ENCODE measurements at places on chromosomes 5 and 9. TPM values are rescaled to one million over a fixed set of nuclear protein-coding genes. Genes with fewer than 3 reads are reported as not detected.

GRCh38 chr5:41763574-41763973, 106.7 kb downstream of the OXCT1 start:
- no peak for DNase-seq

GRCh38 chr9:37034938-37035647, 1.0 kb upstream of the PAX5 start:
- DNase-seq: no peak

GRCh38 chr5:74624501-74624900, 16.0 kb downstream of the ENC1 start:
- no peak for DNase-seq

GRCh38 chr5:59021286-59021673, 438.4 kb downstream of the RAB3C start:
- no peak for DNase-seq

DNA sequence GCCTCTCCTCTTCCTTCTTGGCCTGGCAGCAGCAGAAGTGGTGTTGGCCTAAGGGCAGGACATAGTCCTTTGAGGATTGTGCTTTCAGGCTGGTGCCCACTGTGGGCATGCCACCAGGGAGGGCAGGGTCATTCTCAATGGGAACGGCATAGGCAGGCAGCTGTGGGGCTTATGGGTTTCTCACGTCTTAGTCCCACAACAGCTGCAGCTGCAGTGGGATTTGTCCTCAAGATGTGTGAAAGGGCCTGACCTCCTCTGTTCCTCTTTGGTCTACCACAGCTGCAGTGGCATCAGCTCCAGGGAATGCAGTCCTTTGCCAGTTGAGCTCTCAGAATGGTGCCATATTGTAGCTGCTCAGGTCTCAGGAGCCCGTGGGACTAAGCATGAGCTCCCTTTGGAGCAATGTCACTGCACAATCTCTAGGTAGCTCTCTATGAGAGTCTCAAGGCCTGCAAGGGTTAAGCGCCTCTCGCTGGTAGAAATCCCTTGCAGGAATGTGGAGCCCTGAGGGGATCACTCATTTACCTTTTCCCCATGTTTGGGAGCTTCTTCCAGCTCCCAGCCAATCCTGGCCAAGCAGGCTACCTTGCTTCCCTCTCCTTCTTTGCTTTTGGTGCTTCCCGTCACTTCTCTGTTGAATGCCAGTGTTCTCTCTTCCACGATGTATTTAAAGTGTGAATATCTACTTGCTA, 104.8 kb downstream of the GNA14 start:
- no peak for DNase-seq

GRCh38 chr5:139642213-139642612, 5.9 kb upstream of the CXXC5 start:
- DNase-seq: no peak

The ARL14EPL gene
- not detected for total RNA-seq

The CDC25C gene
- total RNA-seq: 20.8 TPM

Measured in H1 (cell line).